Activated CD8-positive, alpha-beta memory T cell treated with anti-CD3 and anti-CD28 coated beads, Interleukin-2, amount 50 U/mL, for 4 hours (primary cell): ENCODE measurements at places on chromosomes 4 and X.

DNA sequence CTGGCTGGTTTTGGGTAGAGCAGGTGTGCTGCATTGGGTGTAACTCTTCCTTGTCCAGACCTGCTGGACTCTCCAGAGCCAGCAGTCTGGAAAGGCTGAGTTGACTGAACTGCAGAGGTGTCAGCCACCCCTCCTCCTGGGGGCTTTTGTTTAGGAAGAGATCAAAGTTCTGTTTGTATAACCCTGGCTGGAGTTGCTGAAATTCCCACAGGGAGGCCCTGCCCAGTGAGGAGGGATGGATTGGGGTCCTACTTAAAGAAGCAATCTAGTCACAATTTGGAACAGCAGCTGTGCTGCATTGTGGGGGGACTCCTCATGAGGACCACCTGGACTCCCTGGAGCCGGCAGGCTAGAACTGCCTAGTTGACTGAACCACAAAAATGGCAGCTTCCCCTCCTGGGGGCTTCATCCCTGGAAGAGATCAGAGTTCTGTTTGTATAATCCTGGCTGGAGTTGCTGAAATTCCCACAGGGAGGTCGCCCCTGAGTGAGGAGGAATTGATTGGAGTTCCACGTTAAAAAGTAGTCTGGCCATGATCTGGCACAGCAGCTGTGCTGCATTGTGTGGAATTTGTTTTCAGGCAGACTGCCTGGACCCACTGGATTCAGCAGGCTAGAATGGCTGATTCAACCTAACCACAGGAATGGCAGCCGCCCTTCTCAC lies 264.9 kb upstream of the ZC4H2 start:
- no peak for DNase-seq

GRCh38 chr4:123747016-123747415 lies 350.4 kb downstream of the SPRY1 start:
- no peak for DNase-seq

GRCh38 chrX:46029777-46030176 lies 515.4 kb downstream of the ZNF674 start:
- no peak for DNase-seq

- no peak for DNase-seq
These were observed 5.7 kb upstream of the CPZ start for GRCh38 chr4:8586671-8587468.

DNA sequence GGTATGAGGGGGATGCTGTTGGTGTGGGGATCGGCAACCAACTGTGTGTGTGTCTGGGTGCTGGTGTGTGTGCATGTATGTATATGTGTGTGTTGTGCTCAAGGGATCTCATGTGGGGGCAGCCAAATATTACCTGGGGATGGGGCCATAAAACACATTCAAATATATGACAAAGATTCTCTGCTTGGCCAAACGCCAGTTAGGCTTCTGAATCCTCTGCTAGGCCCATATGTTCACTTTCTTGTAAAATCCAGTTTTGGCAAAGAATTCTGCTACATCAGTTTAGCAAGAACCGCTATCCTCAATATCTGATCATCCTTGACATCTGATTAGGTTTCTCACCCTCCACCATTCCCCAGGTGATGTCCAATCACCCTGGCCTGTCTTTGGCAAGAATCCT lies 106.6 kb downstream of the RASL11B start:
- no peak for DNase-seq

GRCh38 chr4:125243789-125244397 lies 70.9 kb upstream of the FAT4 start:
- no peak for DNase-seq

DNA sequence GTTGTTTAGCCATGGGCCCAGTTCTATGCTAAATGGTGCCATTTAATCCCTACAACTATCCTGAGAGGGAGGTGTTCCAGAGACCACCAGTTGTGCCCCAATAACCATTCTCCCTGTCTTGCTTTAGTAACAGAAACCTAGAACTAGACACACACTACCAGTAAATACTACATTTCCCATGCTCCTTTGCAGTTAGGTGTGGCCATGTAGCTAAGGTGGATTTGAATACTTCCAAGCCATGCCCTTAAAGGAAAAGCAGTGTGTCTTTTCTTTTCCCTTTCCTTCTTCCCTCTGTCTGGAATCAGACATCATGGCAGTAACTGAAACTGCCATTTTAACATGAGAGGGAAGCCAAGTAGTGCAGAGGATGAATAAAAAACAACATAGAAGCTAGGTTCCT lies 90.9 kb upstream of the TMEM33 start:
- DNase-seq: no peak

DNA sequence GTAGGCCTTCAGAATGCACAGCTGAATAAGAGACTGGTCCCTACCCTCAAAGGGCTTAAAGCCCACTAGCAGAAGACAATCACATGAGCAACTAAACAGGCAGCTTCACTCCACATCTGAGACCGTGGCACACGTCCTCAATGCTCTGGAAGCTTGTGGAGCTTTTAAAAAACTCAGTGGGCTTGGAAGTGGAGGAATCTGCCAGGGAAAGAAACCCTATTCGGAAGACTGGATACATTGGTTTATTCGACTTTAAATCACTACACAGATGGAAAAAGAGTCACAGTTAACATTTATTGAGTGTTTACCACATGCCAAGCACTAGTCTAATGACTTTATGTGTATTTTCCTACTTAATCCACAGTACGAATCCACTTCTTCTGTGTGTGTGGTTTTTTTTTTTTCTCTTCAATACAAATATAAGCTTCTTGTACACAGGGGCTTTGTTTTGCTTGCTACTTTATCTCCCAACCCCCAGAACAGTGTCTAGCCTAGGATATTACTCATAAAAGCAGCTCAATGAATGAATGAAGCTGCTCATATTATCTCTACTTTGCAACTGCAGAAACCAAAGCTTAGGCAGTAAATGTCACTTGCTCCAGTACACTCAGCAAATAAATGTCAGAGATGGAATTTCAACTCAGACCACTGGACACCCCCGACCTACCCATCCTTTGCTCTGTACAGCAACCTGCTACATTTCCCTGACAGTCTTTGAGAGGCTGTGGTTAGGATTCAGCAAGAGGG lies 137.7 kb downstream of the LDB2 start:
- DNase-seq: no peak

- no peak for DNase-seq
These were observed 44.8 kb downstream of the BANK1 start for GRCh38 chr4:101835121-101835904.

GRCh38 chr4:90317785-90318184 lies 190.6 kb downstream of the CCSER1 start:
- DNase-seq: no peak

- no peak for DNase-seq
These were observed 136.0 kb upstream of the HPGD start for GRCh38 chr4:174658246-174658645.

- DNase-seq: no peak
These were observed 48.5 kb upstream of the DDX60 start for GRCh38 chr4:168367065-168367464.

DNA sequence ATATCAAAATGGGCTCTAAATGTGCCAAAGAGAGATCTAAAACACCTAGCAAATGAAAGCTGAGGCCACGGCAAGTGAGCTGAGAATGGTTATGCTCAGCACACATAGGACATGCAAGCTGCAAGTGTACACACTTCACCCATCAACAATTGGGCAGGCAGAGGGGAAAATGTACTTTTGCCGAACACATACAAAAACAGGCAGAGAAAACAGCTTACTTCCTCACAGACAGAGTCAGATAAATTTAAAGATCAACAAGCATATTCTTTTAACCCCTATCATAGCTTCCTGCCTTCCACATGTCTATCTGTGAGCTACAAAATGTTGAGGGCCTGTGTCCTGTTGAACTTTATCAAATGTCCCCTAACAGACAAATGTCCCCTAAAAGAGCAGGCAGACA lies 60.3 kb downstream of the SH3KBP1 start:
- no peak for DNase-seq

- DNase-seq: no peak
These were observed 117.0 kb downstream of the PCDH7 start for GRCh38 chr4:30837131-30837539.

- DNase-seq: no peak
These were observed 981.9 kb upstream of the TENM3 start for GRCh38 chr4:181261279-181261678.

DNA sequence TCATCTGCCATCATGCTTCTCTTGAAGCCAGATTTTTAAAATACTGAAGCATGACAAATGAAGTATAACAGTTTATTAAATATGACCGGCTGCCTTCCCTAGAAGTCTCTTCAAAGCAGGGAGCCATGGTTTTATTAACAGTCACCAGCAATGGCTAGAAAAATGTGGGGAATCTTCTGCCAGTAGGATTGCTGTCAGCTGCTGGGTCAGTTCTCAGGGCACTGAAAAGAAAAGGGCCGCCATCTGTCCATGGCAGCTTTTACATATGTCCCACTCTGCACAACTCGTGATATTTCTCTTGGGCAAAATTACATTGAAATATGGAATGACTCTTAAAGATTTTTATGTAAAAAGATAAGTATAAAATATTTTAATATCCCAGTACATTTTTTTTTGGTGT lies 2.8 kb downstream of the CCNG2 start:
- no peak for DNase-seq

GRCh38 chrX:19683358-19683757 lies 168.1 kb upstream of the MAP3K15 start:
- DNase-seq: no peak

DNA sequence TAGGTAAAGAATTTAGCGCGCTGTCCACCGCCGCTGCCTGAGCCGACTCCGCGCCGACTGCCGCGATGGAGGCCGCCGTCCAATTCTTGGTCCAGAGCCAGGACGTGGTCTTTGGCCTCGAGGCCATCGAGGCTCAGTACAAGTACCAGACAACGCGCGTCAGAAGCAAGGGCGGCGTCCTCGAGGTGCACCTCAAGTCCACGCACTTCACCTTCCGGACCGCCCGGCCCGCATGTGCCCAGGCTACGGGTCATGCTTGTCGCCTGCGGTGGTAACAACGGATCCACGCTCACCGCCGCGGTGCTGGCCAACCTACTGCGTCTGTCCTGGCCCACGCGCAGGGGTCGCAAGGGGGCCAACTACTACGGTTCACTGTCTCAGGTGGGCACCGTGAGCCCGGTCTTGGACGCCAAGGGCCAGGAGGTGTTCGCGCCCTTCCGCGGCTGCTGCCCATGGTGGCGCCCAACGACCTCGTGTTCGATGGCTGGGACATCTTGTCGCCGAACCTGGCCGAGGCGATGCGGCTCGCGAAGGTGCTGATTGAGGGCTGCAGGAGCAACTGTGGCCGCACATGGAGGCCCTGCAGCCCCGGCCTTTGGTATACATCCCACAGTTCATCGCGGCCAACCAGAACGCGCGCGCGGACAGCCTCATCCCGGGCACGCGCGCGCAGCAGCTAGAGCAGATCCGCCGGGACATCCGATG lies 128.0 kb downstream of the ANAPC4 start:
- no peak for DNase-seq

GRCh38 chr4:86160426-86160825 lies 199.4 kb downstream of the MAPK10 start:
- DNase-seq: no peak

DNA sequence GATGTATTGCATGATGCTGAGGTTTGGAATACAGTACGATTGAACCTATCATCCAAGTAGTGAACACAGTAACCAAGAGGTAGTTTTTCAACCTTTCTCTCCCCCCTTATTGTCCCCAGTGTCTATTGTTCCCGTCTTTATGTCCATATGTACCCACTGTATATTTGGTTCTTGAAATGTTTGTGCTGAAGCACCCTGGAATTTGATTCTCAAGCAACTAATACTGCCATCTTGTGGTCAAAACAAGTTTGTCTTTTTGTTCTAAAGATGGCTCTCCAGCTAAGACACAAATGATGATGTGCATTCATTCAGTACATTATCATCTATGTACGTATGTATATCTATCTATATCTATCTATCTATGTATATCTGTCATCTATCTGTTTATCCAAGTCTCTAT lies 33.5 kb upstream of the DCX start:
- DNase-seq: no peak

GRCh38 chr4:121177246-121178137 lies 13.4 kb upstream of the TNIP3 start:
- DNase-seq: no peak

GRCh38 chrX:54945224-54945623 lies 24.6 kb downstream of the TRO start:
- no peak for DNase-seq

GRCh38 chrX:11555759-11556158 lies 110.0 kb downstream of the ARHGAP6 start:
- DNase-seq: no peak

DNA sequence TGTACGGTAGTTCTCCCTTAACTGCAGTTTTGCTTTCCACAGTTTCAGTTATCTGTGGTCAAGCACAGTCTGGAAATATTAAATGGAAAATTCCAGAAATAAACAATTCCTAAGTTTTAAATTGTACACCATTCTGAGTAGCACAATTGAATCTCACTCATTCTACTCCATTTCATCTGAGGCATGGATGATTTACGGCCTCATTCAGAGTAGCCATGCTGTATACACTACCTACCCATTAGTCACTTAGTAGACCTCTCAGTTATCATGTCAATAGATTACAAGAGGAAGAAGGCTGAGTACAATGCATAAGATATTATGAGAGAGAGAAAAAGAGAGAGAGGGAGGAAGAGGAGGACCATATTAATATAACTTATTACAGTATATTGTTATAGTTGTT lies 77.5 kb downstream of the ENOX2 start:
- no peak for DNase-seq

- DNase-seq: peak; percentile 83
These were observed 2.7 kb downstream of the FOXO4 start for GRCh38 chrX:71098302-71098701.

GRCh38 chr4:119663160-119663788 lies 34.7 kb upstream of the PDE5A start:
- DNase-seq: no peak

DNA sequence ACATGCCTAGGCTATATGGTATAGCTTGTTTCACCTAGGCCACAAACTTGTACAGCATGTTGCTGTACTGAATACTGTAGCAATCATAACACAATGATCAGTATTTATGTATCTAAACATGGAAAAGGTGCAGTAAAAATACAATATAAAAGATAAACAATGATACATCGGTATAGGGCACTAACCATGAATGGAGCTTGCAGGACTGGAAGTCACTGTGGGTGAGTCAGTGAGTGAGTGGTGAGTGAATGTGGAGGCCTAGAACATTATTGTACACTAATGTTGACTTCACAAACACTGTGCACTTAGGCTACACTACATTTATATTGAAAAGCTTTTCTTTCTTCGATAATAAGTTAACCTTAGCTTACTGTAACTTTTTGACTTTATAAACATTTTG lies 45.6 kb upstream of the ANK2 start:
- DNase-seq: no peak
